Non-pigmented ciliary epithelial cell (primary cell): ENCODE measurements at places on chromosomes 2 and 18.
A peak's percentile ranks its signal among the peaks of the same experiment; 100 is the strongest.

DNA sequence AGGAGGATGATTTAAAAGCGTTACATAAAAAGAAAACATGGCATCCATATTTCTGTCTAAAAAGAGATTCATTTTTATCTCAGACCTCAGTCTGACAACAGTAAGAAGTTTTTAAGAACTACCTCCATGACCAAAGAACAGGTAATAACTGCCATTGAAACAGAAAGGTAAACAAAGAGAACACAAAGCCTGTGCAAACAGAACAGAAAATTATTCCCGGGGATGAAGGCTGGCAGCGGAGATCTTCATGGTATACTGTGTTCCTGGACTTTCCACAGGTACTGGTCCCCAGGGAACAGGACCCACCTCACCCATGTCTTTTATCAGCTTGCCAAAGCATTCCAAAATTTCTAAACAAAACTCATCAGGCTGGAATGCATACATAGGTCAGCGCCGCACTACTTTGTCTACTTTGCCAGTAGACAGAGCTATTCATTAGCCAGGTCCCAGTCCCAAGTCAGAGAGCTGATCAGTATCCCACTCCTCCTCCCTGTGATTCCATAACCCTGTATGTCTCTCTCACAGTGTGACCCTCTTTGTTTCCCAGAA is 277.3 kb downstream of the MBD2 start:
- no peak for DNase-seq

DNA sequence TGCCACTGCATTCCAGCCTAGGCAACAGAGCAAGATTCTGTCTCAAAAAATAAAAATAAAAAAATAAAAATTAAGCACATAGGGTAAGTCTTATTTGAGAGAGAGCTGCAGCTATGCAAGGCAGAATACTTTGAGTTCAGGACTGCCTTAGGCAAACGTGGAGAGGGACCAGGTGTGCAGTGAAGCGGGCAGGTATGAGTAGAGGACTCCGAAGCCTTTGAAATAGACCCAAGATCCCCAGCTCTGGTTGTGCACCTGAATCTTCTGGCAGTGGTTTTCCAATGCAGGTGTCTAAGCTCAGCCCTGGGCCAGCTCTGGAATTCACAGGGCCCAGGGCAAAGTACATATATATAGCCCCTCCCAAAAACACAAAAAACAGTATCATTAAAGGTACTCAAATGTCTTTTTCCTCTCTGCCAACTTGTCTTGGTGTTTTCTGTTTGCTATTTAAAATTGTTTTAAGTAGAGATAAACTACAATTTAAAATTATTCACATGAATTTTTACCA is 21.2 kb downstream of the TGIF1 start:
- DNase-seq = no peak

DNA sequence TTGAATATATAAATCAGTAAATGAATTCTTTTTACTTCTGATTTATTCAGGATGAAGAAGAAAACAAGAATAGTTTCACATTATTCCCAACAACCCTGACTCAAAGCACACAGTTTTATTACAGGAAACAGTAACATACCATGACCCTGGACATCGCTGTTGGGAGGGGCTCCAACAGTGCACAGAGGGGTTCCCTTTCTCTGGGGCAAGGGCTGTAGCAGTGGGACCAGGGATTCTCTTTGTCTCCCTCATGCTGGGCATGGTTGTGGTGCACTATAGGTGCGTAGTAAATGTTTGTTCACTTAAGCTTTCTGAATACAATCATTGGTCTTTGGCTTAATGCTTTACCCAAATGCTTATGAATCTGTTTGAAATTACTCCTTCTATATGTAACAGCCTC is 189.4 kb downstream of the BCL2 start:
- no peak for DNase-seq

DNA sequence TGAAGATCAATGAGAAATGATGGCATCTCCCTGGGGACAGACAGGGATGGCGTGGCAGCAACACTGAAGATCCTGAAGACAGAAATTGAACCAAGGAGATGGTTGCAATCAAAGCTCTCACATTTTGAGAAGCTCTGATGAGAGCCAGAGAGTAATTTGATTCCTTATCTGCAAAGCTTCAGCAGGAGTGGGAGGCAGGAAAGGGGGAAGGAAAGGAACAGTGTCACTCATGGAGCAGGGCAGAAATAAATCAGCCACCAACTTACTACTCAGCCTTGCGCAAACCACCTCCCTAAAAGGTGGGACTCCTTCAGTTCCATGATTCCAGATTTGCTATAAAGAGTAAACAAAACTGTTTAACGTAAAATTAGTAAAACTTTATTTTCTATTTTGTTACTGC is 119.2 kb downstream of the CACNB4 start:
- DNase-seq = no peak

DNA sequence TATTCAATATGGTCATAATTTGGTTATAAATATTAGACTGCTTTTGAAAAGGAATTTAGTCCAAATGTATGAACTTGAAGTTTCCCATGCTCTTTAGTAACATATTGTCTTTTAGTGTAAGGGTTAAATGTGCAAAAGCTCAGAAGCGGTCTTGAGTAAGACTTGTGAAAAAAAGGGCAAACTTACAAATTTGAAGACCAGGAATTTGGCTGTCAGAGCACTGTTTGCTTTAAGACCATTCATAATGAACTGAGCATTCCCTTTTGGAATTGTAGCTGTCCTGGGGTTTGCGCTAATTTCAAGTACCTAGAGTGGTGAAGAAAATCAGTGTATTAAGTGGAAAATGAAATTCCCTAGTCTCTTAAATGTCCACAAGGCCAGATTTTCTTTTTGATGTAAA is 6.9 kb upstream of the ZEB2 start:
- DNase-seq = no peak

GRCh38 chr2:145292166-145292565 is 772.2 kb upstream of the ZEB2 start:
- no peak for DNase-seq

DNA sequence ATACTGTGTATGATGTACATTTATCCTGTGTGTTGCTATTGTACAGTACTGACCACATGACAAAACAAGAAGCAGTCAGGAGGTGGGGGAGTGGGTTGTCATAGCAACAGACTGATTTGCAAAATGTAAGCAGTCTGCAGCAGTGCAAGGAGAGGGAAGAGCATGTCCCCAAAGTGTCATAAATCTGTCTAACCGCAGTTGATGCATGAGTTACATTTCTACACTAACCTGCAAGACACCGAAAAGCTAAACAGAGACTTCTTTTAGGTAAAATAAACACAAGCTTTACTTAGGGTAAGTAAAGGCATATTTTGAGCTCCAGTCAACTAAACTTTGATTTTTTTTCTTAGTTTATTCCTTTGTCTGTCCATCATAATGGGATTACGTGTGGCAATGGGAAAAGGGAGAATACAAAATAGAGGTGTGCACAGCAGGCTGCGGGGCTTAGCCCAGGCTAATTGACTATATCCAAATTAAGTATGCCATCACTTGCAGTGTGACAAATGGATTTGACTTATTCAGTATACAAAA is 134.5 kb downstream of the MEIS1 start:
- DNase-seq = no peak

DNA sequence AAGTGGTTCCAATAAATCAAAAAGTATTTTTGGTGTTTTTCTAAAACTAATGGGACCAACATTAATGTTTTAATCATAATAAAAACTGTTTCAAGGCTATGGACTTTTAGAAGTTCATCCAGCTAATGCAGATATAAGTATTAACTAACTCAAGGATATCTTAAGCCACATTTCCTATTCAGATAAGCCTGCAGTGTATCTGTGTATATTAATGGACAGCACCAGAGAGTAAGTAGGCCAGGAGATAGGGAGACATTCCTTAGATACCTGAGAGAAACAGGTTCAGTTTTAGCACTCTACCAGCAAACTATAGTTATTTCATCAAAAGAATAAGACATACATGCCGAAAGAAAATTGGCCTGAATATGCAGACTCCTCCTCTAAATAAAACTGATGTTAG is 27.3 kb downstream of the PREPL start:
- no peak for DNase-seq

- no peak for DNase-seq
These were observed 22.3 kb upstream of the ATP5MC3 start for GRCh38 chr2:175203621-175204496.

GRCh38 chr2:136863874-136864273 is 98.5 kb downstream of the THSD7B start:
- DNase-seq = no peak

GRCh38 chr2:25521665-25522387 is 151.6 kb downstream of the DTNB start:
- DNase-seq = peak; percentile 44

DNA sequence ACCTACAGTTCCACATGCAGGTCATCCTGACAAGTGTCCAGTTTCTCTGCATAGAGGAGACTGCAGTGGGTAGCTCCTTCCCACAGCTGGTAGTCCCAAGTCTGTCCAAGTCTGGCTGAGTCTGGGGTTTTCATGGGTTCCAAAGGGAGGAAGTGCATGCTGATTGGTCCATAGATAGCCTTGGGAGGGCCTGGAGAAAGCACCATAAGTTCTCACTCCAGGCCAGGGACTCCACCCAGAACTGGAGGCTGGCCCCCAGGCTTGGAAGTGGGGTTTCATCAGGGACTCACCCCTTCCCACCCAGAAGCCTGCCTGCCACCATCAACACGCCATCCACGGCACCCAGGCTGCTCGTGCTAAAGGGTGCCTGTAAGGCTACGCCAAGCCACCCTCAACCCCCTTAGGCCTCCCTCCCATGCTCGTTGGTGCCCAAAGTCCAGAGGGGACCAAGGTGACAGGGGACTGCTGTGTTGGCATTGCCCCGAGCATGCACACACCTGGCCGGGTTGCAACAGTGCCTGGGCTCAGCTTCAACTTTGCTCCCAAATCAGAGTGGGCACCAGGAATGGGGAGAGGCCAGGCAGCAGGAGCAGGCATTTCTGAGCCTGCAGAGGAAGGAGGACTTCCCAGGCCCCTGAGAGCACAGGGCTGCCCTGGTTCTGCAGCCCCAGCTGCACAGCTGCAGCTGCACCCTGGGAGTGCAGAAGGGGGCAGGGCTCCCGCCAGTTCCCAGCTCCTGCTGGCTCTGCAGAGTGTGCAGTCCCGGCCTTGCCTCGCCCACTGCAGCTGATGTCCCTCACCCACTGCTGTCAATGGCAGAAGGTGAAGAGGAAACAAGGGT is 116.5 kb upstream of the MAP2 start:
- DNase-seq = no peak

GRCh38 chr2:109348671-109349502 is 219.9 kb downstream of the SH3RF3 start:
- DNase-seq = no peak

- no peak for DNase-seq
These were observed 15.1 kb upstream of the MEP1B start for GRCh38 chr18:32174719-32175118.
